Stimulated activated CD4-positive, alpha-beta T cell treated with anti-CD3 and anti-CD28 coated beads, TNF-alpha, amount 100 ng/mL, for 48 hours (primary cell): ENCODE measurements at places on chromosomes 7 and 10.

GRCh38 chr10:119543814-119544642 lies 1.5 kb upstream of the RGS10 start:
- DNase-seq, result no peak

- DNase-seq, result no peak
Observed at GRCh38 chr7:42611289-42611928, 300.5 kb downstream of the C7orf25 start.

- no peak for DNase-seq
Observed at GRCh38 chr7:100372694-100373093, 593 bp upstream of the PILRA start.

DNA sequence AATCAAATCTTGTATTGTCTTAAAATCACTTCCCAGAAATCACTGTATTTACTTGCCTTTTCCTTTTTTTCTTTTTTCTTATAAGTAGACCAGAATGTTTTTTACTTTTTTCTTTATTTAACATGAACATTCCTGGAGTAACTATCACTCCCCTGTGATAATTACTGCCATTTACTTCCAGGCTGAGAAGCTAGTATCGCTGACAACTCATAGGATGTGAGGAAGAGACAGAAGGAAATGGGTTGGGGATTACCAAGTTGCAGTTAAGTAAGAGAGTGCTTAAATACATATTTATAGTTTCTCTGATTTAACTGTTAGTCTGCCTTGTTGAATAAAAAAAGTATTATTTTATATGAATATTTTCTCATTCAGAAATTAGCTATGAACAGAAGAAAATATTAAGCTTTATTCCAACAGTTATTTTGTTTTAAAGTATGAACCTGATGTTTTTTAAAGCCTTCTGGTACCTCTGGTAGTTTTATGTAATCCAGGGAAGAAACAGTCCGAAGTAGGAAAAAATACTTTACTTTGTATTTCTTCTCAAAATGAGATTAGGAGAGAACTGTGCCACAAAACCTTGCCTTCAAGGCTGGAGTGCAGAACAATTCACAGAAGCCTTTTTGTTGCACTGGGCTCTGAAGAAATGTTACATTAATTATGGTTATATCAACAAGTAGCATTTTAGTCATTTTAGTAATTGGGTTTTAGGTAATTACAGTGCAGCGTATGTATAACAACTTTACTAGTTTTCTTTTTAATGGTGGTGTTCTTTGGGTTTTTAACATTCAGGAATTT lies 72.8 kb downstream of the SHOC2 start:
- DNase-seq, result no peak

- DNase-seq, result no peak
Observed at GRCh38 chr7:69949122-69949521, 350.8 kb downstream of the AUTS2 start.

DNA sequence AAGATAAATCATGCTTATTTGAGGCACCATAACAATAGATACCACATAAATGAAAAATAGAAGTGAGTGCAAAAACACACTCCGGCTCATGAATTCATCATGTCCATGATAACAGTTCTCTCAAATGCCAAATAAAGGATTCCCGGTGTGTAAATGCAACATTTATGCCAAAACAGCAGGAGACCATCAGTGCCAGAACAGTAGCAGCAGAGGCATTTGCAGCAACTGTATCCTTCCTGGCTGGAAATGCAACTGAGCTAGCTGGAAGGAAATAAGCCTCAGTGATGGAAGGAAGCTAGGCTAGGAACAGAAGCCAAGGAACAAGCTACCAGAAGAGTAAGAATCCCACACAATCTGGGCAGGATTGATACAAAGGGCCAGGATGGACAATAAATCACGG lies 79.9 kb upstream of the THSD7A start:
- DNase-seq, result no peak

GRCh38 chr10:11245095-11245479 lies 227.4 kb downstream of the CELF2 start:
- no peak for DNase-seq

DNA sequence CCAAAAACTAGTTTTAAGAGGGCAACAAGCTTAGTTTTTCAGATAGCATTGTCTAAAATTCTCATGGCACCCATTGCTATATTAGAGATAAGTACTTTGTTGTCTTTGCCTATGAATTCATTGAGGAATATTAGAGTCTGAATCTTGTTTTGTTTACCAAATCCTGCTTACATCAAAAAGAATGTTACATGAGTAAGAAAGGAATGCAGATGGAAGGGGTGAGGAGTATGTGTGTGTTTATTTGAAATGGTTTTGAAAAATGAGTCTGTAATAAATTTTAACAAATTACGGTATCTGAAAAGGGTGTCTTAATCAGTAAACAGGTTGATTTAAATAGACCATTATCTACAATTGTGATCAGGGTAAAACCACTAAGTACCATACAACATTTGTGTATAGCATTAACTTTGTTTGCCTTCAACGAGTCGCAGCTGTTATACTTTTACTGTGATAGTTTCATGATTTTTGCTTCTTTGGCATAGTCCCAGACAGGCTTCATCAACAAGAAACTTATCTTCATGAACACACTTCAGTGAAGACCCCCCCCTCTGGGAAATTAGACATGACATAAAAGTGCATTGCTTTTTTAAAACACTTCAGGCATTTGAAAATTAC lies 1183.9 kb upstream of the C7orf33 start:
- DNase-seq, result no peak

DNA sequence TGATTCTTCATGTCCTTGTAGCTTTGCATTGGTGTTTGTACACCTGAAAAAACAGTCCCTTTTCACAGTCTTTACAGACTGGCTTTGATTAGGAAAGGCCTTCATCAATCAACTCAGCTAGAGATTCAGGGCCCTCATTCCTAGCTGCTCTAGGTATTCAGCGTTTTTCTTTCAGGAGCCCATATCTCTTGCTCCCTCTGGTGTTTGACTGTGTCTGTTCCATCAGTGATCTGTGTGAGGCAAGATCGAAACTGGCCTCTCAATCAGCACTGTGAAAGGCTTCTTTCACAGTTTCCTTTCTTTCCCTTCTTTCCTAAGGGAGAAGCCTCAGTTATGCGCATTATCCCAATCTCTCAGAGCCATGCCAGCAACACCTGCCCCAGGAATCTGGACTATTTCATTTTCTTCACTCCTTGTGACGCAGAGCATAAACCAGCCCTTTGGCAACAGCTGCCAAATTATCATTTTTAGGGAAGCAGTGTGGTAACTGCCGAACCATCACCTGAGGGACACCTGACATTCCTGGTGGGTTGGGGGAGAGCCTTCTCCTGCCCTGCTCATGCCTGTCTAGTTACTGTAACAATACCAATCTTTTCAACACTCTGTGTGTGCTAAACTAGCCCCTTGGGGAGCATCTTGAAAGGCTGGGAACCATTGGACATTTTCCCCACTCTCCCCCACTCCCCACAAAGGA lies 75.7 kb upstream of the CCDC71L start:
- DNase-seq, result peak; percentile 15

- no peak for DNase-seq
Observed at GRCh38 chr7:8516976-8517375, 83.6 kb downstream of the NXPH1 start.

DNA sequence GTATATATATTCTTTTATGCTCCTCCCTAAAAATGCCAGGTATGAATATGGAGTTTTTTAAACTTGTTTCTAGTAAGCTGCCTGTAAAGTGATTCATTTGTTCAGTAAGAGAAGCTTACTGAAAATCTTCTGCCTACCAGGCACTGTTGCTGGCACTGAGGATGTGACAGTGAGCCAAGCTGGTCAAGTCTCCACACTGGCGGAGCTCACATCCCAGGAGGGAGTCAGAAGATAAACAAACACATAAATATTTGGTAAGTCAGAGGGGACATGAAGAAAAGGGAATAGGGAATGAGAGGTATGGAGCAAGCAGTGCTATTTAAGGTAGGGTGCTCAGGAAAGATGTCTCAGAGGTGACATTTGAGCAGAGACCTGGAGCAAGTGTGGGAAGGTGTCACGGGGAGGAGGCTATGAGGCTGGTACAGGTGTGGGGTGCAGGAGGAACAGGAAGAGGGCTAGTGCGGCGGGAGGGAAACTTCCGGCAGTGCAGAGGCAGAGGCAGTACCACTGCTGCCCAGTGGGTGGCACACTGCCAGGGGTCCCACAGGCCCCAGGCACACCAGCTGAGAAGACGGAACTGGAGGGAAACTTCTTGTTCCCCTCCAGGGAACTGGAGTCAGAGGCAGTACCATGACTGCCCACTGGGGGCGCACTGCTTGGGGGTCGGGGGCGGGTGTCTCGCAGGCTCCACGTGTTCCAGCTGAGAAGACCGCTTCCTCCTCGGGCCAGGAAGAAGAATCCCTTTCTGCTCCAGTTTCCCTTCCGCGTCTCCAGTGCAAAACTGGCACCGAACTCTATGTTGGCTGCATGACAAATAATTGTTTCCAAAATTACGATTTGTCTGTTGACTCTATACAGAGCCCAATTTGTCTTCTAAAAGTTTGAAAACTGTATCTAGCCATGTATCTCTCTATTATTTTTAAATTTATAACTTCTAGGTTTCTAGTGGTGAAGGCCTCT lies 161.0 kb downstream of the TEX36 start:
- no peak for DNase-seq

GRCh38 chr7:23232966-23233365 lies 13.6 kb upstream of the GPNMB start:
- no peak for DNase-seq

- no peak for DNase-seq
Observed at GRCh38 chr10:61024856-61025201, 80.8 kb upstream of the RHOBTB1 start.

DNA sequence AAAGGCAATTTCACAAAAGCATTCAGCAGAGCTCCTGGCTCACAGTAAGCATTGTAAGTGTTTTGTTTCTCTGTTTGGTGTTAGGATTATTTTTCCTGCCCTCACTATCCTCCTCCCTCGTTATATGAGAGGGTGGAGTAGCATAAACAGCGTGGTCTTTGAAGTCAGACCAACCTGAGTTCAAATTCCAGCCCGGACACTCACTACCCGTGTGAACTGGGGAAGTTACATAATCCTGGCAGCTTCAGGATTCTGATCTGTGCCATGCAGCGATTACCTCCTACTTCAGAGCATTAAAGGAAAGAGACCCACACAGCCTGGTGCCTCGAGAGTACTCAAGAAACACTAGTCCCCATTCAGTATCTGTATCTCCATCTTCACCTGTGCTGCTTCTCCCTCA lies 386.5 kb downstream of the INHBA start:
- DNase-seq, result no peak

DNA sequence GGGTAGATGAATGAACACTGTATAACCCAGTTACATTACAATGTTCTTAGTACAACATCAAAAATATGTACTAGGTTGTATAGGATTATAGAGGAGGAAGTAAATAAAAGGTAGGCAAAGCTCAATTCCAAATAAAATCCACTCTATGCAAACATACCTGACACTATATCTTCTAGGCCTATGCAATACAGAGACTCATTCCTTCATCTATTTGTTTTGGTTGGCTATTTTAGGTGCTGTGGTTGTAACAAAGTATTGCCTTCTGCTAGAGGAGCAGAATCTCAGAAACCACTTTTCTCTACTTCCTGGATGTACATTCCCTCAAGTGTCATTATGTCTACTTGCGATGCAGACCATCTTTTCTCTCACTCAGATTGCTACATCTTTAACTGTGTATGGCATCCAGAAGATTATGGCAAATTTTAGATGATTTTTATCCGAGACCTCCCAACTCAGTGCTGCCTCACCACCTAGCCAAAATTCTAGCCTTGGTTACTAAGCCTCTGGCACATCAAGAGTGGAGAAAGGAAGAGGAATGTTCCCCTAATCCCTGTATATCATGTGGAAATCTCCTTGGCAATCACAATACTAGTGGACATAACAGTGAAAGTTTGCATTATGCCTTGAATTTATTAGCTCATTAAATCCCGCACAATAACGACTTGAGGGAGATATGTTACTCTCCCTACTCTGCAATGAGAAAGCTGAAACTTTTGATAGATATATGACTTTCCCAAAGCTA lies 5.5 kb upstream of the TFPI2 start:
- no peak for DNase-seq

GRCh38 chr7:99997545-99998137 lies 17.8 kb upstream of the ZKSCAN1 start:
- DNase-seq, result peak; percentile 39

- DNase-seq, result peak; percentile 74
Observed at GRCh38 chr10:62811159-62811875, 4.8 kb downstream of the EGR2 start.

GRCh38 chr10:59517341-59517899 lies 155.1 kb upstream of the FAM13C start:
- DNase-seq, result no peak

DNA sequence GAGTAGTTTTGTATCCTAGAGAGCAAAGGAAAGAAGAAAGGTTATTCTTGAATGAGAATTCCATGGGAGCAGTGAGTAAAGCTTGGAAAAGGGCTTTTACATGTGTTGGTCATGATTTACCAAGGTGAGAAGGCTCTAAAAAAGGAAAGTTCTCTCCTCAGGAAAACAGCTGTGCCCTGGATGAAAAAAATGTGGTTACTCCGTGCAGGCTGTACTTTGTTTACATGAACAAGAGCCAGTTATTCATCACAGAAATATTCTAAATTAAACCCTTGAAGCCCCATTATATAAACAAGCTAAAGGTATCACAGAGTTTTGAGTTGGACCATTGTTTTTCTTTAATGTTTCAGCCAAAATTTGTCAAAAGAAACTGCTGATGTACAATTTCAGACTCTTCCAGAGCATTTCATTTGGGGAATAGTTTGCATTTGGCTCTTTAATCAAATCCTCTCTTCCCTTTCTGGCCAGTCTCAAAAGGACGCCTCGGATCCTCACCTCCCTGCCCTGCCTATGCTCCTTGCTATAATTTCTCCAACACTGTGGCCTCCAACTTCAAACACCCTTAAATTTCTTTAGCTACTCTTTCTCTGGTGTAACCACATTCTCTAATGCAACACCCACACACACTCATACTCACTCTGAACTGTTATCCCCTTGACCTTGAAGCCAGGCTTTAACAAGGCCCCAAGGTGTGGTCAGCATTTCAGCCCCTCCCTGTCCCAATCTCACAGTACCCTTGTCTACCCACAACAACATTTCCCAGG lies 47.4 kb downstream of the AFAP1L2 start:
- DNase-seq, result no peak

- no peak for DNase-seq
Observed at GRCh38 chr10:99207340-99207739, 28.3 kb downstream of the HPSE2 start.

DNA sequence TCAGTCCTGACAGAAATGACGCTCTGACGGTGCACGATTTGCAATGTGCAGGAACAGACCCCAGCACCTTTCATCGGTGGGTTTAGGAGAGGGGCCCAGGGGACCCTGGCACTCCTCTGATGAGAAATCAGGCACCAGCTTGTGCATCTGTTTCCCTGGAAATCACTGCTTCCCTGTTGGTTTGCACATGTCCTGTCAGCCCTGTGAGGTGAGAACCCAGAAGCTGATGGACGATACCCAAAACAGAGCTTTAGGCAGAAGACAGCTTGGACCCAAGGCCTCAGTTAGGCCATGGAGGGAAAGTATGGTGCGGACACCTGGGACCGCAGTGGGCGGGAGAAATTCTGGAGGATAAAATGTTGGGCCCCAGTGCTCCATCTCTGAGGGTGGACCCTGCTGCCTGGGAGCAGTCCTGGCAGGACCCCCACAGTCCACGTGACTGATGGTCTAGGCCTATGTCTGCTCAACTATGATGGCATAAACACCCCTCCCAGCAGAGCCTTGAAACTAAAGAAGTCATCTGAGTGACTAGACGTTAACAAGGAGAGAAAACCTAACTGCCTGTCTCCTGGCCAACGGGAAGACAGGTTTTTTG lies 242.8 kb downstream of the PTPRN2 start:
- DNase-seq, result no peak
